ENCODE measurements at places on chromosomes 13 and 19.

- DNase-seq, result no peak
These were observed 10.6 kb downstream of the KLF2 start for GRCh38 chr19:16335226-16335625.

GRCh38 chr19:7682175-7682855, 1.7 kb downstream of the TRAPPC5 start:
- DNase-seq, result no peak

DNA sequence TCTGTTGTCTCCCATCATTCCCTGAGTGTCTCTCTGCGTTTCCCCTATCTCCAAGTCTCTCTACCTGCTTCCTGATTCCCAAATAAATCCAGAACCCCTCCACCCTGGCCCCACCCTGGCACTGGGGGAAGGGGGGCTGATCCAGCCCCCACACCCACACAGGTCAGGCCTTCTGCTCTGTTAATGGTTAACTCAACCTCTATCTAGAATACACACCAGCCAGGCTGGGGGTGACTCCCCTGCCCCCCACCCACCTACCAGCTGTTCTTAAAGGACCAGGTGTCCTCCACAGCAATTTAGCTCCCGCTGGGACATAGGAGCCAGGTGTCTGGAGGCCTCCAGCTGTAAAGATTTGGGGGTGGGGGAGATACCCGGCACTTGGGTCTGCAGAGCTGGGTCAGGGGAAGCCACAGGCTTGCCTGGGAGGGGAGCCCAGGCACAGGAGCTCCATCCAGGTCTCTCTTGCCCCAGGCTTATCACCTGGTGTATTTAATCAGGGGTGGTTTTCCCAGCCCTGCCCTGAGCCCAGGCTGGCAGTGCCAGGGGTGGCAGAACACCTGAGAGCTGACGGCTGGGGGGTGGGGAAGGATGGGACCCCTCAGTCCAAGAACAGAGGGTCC, 3.9 kb downstream of the IRF2BP1 start:
- no peak for DNase-seq

- no peak for DNase-seq
These were observed 91.1 kb upstream of the SOX1 start for GRCh38 chr13:111975539-111976473.

- no peak for DNase-seq
These were observed 10.0 kb downstream of the POLR1D start for GRCh38 chr13:27631665-27632064.

DNA sequence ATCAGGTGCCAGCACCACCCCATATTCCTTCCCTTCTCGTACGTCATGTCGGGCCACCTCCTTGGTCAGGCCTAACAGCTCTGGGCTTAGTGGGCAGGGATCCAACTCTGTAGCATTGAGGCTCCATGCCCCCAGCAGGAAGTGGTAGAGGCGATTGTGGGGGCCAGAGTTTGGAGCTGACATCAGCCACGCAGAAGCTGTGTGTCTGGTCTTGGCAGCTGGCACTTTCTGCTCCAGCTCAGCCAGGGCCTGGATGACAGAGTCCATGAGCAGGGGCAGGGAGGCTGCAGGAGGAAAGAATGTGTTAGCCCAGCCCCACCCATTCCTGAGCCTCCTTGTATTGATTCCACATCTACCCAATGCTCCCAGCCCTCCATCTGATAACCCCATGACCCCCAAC, 3.0 kb downstream of the PGLYRP2 start:
- no peak for DNase-seq

DNA sequence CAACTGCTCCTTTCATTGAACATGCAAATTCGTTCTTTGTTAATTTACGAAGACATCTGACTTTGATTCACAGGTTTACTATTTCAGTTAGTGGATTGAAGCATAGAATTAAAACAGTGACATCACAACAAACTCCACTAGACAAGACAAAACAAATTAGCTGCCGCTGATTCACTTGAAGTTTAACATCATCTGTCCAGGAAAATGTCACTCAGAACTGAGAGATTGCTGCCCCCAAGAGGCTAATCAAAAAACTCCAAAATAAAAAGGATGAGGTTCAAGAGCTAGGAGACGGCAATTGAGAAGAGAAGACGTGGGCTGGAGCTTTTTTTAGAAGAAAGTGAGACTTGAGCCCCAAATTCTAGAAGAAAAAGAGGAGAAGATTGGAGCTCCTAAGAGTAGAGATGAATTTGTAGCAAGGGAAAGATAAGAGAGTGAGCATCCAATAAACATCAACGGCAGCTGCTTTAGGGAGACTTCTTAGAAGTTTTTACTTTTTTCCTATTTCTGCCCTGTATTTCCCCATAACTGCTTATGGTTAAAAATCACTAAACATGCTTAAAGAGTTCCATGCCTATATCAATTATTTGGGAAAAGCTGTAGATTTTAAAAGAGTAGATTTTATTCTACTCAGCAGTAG, 40.8 kb upstream of the TPP2 start:
- no peak for DNase-seq

DNA sequence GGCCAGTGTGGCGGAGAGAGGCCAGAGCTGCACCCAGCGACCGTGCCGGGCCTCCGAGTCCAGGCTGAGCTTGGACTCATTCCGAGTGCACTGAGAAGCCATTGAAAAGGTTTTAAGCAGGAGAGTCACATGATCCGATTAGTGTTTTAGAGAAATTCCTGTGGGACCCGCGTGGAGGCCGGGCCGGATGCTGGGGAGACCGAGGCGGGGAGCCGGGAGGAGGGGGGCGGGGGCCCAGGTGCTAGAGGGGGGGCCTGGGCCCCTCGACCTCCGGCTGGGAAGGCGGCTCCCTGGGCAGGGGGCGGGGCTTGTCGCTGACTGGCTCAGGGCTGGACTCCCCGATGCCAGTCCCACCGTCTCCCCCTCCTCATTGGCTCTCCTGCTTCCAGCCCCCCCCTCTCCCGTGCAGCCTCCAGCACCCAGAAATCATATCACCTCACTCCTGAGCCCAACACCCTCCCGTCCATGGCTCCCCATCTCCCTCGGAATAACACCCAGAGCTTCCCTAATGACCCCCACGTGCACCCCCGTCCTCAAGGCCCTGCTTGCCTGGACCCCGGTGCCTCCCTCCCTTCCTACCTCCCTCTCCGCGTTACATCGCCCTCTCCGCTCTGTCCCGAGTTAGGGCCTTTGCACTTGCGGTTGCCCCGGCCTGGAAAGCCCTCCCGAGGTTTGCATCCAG, 5.2 kb upstream of the ZNF579 start:
- DNase-seq, result no peak
